ENCODE measurements at places on chromosomes 5 and 9. TPM values are rescaled to one million over a fixed set of nuclear protein-coding genes. Genes with fewer than 3 reads are reported as not detected.

SIT1 gene
- total RNA-seq = not detected

TMEM171 gene
- 0.78 TPM for total RNA-seq

ENTREP1 gene
- total RNA-seq = 1.4 TPM

LCP2 gene
- total RNA-seq = 1.4 TPM

NR5A1 gene
- total RNA-seq = under 0.01 TPM

SYK gene
- 1.9 TPM for total RNA-seq

GPR151 gene
- total RNA-seq = 0.31 TPM

C9orf152 gene
- total RNA-seq = not detected

C9orf43 gene
- total RNA-seq = 0.62 TPM

LHFPL2 gene
- total RNA-seq = 20.4 TPM

SLC35D2 gene
- total RNA-seq = 2.2 TPM

PTPDC1 gene
- 20.0 TPM for total RNA-seq

FPGS gene
- 18.1 TPM for total RNA-seq

DROSHA gene
- total RNA-seq = 62.5 TPM

CCL19 gene
- not detected for total RNA-seq

SLC4A9 gene
- total RNA-seq = under 0.01 TPM

PCDHGC5 gene
- total RNA-seq = 6.2 TPM

Data from occipital lobe (tissue), 3 donors.